NCI-H146 (cell line): ENCODE measurements at places on chromosomes 2 and 18.

GRCh38 chr2:25103287-25103871 is 61.5 kb downstream of the EFR3B start:
- no peak for DNase-seq

- DNase-seq: no peak
Measured at GRCh38 chr18:24053211-24053610, 38.7 kb downstream of the TTC39C start.

DNA sequence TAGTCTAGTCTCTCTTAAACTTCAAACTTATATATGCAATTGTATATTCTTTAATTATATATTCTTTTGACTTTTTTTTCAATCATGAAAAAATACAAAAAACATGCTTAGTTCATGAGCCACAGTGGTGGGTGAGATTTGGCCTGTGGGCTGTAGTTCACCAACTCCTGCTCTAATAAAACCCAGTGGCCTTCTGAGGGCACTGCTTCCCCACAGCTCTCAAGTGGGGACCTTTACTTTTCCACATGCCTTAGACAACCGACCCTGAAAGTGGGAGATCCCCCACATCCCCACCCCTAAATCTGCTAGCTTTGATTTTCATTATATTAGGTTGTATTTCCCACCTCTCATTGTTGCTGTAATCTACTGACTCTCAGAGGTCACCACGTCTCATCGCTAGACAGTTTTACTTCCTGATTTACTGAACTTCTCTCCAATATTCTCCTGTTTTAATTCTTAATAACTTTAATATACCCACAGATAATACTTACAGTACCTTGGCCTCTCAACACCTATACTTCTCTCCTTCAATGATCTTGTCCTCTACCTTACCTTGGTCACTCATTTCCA is 57.3 kb downstream of the ROCK1 start:
- DNase-seq: no peak

- DNase-seq: no peak
Measured at GRCh38 chr2:18592372-18592771, 3.0 kb upstream of the NT5C1B start.

DNA sequence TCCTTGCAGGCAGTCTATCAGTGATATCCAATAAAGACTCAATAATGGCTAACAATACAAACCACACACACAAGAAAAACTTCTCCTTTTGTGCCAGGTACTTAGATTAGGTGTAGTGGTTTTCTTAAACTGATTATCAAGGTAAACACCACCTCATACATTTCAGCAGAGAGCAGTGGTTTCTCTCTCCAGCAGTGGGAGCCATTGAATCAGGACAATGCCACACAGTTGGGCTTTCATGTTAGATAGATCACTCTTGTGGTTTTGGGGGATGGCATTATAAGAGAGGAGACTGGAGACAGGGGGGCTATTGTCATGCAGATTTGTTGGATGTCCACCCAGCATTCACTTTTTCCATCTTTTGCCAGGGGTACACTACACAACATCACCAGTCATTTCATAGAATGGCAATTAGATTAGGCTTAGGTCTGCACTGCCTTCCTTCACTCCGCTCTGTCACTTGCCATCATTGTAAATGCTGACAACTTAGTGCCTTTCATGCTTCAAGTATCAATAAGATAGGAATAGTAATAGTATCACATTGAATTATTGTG is 13.6 kb upstream of the IRS1 start:
- DNase-seq: peak; percentile 24

DNA sequence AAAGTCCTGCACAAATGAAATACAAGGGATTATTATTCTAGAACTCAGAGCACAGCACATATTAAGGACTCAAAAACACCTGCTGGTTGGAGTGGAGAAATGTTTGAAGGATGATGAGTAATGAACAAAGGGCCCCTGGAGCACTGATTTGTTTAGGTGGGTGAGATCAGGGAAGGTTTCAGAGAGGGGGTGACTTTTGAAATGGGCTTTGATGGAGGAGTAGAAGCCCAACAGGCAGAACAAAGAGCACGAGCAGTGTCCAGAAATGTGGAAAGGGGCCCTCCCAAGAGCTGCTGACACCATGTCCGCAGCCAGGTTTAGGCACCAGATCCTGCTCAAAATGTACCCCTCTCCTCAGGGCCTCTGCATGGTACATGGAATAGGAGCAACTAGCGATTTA is 23.8 kb downstream of the KCNK3 start:
- no peak for DNase-seq

GRCh38 chr2:207149249-207150213 is 16.2 kb downstream of the KLF7 start:
- DNase-seq: no peak

- DNase-seq: no peak
Measured at GRCh38 chr2:219949053-219949452, 321.6 kb downstream of the SLC4A3 start.

DNA sequence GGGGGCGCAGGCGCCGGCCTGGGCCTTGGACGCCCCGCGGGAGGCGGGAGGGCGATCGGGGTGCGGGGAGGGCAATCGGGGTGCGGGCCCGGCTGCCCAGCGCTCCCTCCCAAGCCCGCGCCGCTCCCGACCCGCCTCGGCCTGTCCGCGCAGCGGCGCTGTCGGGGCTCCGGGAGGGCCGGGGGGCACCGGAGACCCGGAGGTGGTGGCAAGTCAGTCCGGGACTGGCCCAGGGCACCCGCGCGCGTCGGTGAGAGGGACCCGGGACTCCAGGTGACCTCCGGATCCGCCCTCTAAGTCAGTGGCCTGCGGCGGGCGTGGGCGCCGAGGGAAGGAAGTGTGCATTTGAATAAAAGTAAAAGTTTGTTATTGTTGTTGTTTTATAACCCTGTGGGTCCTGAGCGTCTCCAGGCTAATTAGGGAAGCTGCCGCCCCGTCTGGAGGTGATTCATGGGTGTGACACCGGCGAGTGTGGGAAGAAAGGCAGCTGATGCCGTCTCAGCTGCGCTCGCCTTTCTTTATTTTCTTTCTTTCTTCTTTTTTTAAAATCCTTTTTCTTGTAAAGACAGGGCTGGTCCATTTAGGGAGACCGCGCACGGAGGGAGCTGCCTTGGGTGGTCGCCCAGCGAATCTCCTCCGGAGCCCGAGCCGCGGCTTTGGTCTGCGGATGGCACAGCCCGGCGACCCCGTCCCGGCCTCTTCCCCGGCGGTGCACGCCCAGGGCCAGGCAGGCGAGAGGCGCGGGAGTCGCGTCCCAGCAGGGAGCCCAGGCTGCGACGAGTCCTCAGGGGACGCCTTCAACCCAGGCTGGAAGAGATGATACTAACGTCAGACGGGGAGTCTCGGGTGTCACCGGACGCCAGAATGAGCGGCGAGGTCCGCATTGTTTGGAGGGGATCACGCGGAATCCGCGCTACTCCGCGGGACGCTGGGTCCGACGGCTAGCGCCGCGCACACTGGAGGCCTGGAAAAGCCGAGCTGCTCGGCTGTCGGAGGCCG is 627 bp upstream of the CRACDL start:
- peak; percentile 25 for DNase-seq

- no peak for DNase-seq
Measured at GRCh38 chr2:197261808-197262226, 48.8 kb downstream of the ANKRD44 start.

GRCh38 chr2:241911551-241911950 is 42.0 kb downstream of the RTP5 start:
- no peak for DNase-seq

- DNase-seq: no peak
Measured at GRCh38 chr2:52861596-52861995, 906.0 kb upstream of the CHAC2 start.

DNA sequence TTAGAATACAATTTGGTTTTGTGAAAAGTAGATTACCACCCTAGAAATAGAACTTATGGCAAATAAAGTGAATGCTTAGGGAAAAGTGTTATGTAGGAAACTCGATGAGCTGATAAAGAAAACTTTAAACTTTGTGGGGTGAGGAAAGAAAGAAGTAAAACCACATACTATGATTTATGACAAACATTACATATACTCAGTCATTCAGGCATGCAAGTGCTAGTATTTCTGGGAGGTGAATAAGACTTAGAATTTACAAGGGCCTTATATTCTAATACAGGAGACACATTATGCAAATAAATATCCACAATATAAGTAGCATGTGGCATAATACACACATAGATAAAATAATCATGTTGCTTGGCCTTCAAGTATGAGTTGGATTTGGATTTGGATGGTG is 618.1 kb downstream of the XIRP2 start:
- no peak for DNase-seq

DNA sequence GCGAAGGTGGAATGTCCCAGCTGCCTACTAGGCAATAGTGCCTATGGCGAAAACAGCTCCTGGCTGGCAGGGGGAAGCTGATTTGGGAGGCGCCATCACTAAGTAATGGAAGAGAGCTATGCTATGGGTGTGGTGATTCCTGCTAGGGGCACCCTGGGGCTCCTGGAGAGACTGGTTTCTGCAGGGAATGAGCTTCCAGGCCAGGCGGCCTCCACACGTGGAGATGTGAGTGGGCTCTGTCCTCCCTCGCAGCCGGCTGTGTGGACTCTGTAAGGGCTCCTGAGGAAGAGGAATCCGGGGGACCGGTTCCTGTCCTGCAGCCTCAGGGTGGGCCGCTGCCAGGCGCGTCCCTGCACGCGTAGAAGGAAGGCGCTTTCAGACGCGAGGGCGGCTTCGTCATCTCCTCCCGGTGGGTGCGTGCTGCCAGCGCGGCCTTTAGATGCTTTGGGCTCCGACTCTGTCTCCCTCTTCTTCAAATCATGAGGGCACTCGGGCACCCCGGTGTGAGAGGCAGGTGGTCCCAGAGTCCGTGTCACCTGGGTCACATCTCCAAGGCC is 55.5 kb upstream of the ANKRD62 start:
- peak; percentile 63 for DNase-seq
